Activated naive CD4-positive, alpha-beta T cell treated with anti-CD3 and anti-CD28 coated beads, Interleukin-2, amount 50 U/mL, for 16 hours (primary cell): ENCODE measurements at places on chromosomes 4 and X.

DNA sequence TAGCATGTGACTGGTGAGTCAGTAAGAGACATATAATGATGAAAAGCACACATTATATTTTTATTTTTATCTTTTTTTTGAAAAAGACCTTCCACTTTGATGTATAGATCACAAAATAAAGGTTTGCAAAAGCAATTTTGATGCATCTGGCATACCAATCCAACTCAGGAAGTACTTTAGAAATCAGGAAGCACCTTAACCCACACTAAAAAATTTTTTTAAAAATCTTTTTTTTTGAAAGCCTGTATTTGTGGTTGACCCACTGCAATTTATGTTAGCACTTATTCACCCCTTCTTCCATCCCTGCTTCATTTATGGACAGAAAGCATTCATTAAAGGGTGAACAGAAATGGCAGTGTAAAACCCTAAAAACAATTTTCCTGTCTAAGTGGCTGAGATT is 16.6 kb downstream of the TMEM255A start:
- DNase-seq: no peak

- no peak for DNase-seq
Observed at GRCh38 chrX:113001836-113002235, 161.2 kb upstream of the AMOT start.

- no peak for DNase-seq
Observed at GRCh38 chr4:7903791-7904516, 35.7 kb downstream of the AFAP1 start.

GRCh38 chrX:102950908-102951866 is 14.1 kb downstream of the RAB40AL start:
- DNase-seq: peak; percentile 59

DNA sequence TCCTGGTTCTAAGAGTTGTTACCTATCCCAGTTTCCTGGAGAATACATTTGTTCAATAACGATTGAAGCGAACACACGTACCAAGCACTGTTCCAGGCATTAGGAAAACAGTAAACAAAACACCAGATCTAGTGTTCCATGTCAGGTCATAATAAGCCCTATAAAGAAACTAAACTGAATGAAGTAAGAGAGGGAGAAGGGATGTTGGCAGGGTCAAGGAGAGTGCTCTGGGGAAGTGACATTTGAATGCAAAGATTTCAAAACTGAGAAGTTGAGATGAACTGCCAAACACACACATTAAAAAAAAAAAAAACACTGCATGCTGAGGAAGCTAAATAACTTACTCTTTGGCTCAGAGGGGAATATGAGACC is 14.4 kb upstream of the ENAM start:
- no peak for DNase-seq

- DNase-seq: no peak
Observed at GRCh38 chr4:17583941-17584340, 6.9 kb downstream of the LAP3 start.

DNA sequence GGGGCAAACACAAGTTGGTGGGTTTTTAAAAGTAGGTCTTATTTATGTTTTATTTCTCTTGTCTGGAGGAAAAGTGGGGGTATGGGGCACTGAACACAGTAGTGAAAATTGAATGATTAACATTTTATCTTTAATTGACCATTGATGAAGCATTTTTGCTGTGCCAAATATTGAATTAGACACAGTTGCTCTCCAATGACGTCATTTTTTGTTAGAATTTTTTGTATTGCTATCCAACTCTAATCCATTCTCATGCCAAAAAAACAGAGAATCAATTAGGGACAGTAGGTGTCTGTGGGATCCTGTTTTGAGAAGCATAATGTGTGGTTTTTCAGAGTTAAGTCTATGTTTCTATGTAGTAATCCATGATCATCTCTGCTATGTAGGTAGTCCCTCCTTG is 1032.8 kb downstream of the STPG2 start:
- no peak for DNase-seq

DNA sequence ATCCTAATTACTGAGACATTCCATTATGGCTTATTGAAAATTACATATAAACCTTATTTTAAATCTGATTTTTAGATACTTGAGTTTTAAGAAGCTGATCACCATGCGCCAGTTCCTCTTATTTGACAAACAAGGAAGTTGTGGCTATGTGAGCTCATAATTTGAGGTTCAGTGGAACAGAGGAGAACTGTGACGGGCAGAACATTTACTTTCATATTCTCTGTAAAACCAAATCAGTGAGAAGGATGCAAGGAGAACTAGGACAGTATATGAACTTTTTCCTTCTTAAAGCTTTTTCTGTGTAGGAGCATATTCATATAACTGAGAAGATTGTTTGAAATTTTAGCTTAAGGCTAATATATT is 25.3 kb downstream of the STIM2 start:
- no peak for DNase-seq

- no peak for DNase-seq
Observed at GRCh38 chr4:25209702-25210101, 24.1 kb upstream of the PI4K2B start.

GRCh38 chr4:75655562-75655961 is 17.6 kb downstream of the G3BP2 start:
- no peak for DNase-seq

GRCh38 chrX:10753116-10753515 is 132.7 kb upstream of the MID1 start:
- no peak for DNase-seq

- no peak for DNase-seq
Observed at GRCh38 chr4:143336781-143337599, at the start of gene GAB1. Gene GAB1, plus strand, starts transcription at chr4:143336876. Its CDS starts 313 bp downstream, at chr4:143337189.

- DNase-seq: no peak
Observed at GRCh38 chr4:128249787-128250668, 37.6 kb downstream of the PGRMC2 start.

GRCh38 chr4:6720202-6720699 is 4.3 kb downstream of the BLOC1S4 start:
- DNase-seq: peak; percentile 82

DNA sequence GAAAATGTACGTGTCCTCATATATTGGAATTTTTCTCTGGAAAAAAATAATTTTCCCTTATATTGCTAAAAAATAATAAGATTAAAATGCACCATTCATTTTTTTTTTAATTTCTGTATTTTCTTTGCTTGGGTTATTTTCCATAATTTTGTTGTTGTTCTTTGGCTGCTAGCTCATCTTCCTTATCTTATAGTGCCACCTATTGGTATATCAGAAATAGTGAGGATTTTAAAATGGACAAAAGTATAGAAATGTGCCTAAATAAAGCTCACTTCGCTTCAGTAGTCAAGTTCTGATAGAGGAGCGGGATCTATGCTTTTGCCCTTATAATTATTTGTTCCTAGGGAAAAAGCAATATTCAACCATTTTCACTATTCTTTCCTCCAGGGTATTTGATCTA is 134.8 kb downstream of the NAP1L3 start:
- DNase-seq: no peak

DNA sequence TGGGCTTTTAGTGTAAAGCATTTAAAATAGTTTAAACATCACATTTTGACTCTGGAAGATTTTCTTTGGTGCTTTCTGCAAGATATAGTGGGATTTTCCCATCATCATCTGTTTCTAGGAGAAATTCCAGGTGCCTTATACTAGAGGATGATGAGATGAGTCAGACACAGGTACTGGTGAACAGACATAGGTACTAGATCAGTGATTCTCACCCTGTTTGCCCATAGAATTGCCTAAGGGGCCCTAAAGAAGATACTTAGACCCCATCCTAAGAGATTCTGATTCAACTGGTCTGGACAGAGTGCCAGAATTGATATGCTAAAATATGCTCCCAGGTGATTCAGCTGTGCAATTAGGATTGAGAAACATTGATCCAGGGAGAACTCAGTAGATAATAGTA is 9.7 kb downstream of the TSPAN7 start:
- no peak for DNase-seq

- no peak for DNase-seq
Observed at GRCh38 chr4:134365852-134366251, 164.3 kb upstream of the PABPC4L start.

- DNase-seq: no peak
Observed at GRCh38 chr4:102511830-102512605, 10.9 kb downstream of the NFKB1 start.

DNA sequence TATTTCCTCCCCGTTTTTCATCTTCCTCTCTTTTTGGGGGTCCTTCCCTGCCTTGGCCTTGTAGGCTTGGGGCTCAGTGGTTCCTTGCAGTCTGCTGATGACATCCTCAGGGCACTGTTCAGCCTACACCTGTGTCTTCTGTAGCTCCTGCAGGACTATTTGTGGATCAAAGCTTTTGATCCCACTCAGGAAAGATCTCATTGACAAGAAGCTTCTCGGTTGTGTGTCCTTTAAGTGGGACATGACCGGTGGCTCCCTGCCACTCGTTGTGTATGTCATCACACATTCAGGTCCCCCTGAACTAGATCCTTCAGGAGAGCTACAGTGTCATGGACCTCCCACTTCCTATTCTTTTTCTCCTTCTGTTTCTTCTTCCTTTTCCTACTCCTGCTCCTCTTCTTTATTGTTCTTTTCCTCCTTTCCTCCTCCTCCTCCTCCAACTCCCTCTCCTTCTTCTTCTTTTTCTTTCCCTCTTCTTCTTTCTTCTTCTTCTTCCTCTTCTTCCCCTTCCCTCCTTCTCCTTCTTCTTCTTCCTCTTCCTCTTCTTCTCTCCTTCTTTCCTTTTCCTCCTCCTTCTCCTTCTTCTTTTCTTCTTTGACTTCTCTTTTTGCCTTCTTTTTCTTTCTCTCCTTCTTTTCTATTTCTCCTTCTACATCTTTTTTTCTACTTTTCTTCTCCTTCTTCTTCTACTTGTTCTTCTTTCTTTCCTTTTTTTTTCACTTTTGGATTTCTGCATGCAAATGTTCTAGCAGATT is 67.8 kb downstream of the NBDY start:
- no peak for DNase-seq

DNA sequence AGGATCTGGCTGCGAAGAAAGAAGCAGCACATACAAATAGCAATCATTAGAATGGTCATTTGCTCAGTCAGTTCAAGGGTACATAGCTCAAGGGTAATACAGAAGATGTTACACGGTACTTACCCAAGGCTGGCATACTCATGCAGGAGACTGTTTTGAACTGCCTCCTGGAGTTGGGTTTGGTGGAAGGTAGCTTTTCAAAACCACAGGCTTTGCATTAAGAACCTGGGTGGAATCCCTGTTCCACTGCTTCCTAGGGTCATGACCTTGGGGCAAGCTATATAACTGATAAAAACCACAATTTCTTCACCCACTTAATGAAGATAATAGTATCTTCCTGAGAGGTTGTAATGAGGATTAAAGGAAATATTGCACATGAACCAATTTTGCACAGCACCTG is 36.5 kb downstream of the TBC1D9 start:
- no peak for DNase-seq

GRCh38 chr4:139171876-139172691 is 4.9 kb downstream of the ELF2 start:
- no peak for DNase-seq

- no peak for DNase-seq
Observed at GRCh38 chr4:132646186-132646585, 502.9 kb upstream of the PCDH10 start.

- no peak for DNase-seq
Observed at GRCh38 chr4:139655116-139655515, 10.5 kb upstream of the MGST2 start.

DNA sequence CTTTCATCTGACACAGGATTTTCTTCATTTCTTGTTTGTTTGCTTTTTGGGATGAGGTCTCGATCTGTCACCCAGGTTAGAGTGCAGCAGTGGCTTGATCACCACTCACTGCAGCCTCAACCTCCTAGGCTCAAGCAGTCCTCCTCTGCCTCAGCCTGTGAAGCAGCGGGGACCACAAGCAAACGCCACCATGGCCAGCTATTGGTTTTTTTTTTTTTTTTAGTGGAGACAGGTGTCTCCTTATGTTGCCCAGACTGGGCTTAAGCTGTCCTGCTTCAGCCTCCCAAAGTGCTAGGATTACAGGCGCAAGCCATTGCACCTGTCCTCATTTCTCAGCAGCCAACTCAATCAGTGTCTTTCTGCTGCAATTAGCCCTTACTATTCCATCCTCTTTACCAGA is 10.3 kb downstream of the SPRY1 start:
- no peak for DNase-seq

DNA sequence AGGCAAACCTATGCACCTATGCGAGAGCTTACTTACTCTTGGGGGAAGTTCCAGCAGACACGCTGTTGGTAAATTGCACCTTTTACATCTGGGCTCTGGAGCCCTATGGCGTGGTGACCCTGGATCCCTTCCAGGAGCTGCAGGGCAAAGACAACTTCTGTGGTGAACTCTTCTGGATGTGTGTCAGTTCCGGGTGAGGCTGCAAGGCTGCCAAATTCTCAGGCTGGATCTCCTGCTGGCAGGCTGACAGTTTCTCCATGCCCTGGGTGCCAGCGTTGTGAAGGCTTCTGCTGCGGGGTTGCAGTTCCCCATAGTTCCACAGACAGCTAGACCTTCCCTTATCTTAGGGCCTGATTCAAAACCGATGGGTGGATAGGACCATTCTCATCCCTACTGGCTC is 37.9 kb downstream of the RAP2C start:
- no peak for DNase-seq

GRCh38 chrX:3990569-3990968 is 277.1 kb upstream of the PRKX start:
- DNase-seq: no peak

DNA sequence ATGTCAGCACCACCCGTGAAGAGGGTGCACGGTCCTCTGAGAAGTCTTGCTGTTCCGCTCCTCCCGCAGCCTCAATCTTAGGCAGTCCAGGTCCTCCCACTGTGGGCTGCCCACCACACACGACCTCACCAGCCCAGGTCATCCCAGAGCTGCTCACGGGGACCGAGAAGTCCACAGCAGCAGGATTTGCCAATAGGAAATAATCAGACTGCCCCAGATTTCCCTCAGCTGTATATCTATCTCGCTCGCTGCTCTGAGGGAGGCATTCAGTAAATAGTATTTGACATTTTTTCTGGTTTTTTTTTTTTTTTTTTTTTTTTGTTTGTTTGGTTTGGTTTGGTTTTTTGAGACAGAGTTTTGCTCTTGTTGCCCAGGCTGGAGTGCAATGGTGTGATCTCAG is 83.8 kb downstream of the STOX2 start:
- no peak for DNase-seq

DNA sequence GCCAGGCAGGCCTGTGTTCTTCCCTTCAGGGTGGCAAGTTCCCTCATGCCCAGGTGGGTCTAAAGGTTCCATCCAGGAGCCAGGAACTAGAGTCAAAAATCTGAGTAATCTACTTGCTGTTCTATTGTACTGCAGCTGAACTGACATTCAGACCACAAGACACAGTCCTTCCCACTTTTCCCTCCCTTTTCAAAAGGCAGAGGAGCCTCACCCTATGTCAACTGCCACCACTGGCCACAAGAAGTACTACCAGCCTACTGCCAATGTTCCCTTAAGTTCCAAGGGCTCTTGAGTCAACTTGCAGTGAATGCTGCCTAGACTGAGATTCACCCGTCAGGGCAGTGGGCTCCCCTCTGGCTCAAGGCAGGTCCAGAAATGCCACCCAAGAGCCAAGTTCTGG is 133.5 kb downstream of the FAM47B start:
- DNase-seq: no peak

- DNase-seq: no peak
Observed at GRCh38 chr4:113822555-113823290, 61.2 kb upstream of the CAMK2D start.

GRCh38 chrX:115650916-115651315 is 89.9 kb downstream of the PLS3 start:
- no peak for DNase-seq
